ENCODE measurements at places on chromosomes 11 and 22.
A peak's percentile ranks its signal among the peaks of the same experiment; 100 is the strongest.

DNA sequence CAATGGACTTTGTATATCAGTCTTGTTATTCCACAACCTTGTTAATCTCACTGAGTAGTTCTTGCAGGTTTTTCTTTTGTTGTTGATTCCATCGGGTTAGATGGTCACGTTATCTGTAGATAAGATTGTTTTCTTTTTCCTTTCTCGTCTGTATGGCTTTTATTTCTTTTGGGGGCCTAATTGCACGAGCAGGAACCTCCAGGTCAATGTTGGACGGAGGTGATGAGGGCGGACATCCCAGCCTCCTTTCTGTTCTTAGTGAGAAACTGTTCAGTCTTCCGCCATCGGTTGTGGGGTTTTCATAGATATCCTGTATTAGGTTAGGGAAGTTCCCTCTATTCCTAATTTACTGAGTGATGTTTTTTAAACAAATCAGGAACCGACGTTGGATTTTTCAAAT, 4.8 kb upstream of the PRR33 start:
- no peak for DNase-seq

- DNase-seq = no peak
These were observed 478.3 kb upstream of the ISX start for GRCh38 chr22:34587357-34588356.

DNA sequence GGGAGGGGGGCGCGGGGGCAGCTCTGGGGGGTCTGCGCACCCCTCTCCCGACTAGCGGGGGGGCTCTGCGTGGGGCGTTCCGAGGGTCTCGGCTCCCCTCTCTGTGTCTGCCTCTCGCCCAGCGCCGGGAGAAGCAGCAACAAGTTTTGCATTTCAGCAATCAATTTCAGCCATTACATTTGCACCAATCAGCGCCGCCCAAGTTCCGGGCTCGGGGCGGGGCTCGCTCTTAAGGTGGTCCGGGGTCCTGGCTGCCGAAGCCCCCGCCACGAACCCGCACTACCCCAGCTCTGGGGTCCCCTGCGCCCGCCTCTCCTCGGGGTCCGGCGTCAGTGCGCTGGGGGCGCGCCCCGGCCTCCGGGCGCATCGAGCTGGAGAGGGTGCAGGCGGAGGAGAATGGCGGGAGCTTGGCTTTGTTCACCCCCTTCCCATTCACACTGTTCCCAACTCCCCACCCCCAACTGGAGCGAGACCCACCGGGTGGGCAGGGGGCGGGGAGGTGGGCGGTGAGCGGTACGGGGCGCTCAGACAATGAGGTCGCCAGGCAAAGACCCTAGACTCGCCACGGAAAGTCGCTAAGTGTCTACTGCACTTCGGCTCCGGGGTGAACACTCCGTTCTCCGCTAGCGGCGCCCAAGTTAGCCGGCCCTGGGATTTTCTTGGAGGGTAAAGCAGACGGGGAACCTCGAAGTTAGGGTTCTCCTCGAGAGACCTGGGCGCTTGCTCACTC, at the start of gene MN1:
MN1 (minus strand) TSS at position 141 of the 730 bp plus-strand sequence. CDS start 1,213 bp downstream, outside the sequence.
- peak; percentile 78 for DNase-seq

GRCh38 chr11:10551845-10552352, 10.9 kb upstream of the RNF141 start:
- DNase-seq = no peak

DNA sequence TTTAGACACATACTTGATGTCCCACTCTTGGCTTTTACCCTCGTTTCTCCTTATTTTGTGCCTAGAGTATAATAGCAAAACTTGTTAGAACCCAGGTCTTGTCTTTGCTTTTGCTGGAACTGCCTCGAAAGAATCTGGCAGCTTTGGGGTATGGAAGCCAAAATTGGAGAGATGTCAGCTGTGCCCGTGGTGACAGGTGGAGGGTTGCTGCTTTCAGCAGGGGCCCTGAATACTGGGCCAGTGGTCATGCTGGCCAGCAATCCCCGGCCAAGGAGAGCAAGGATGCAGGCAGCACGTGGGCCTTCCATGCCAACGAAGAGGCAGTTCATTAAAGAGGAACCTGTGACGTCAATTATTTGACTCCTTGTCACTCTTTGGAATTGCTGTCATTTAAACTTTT, 181.1 kb downstream of the HIPK3 start:
- DNase-seq = no peak

DNA sequence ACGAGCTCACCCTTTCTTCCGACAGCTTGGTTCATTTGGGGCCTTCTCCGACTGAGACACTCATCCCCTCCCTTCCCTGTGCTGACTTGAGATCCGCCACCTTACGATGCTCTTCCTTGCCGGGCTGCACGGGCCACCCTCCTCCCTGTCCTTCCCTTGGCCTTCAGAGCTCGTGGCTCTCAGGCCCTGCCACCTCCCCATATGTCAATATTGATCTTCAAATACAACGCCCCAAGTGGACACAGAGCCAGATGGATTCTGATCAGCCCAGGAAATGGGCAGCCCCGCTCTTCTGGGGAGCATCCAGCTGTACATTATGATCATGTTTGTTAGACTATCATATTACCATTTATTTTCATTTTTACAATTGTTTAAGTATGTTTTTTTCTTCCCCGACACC, 812.8 kb downstream of the TBC1D22A start:
- DNase-seq = no peak

DNA sequence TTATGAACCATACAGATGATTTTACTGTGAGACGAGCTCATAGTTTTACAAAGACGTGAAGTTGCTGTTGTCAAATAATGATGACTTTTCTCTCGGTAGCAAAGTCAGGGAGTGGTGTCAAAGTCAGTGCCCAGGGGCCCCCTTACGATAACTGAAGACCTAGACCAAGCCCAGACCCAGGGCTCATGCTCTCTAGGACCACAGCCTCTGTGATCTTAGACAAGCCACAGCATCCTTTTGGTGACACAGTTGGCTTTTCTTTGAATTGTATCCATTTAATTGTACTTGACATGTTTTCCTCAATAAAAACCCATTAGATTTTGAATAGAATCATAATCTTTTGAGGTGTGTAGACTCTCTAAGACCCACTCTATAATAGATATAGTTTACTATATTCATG, 17.9 kb upstream of the POGLUT3 start:
- no peak for DNase-seq

GRCh38 chr11:1470681-1471611, 15.6 kb downstream of the MOB2 start:
- no peak for DNase-seq

DNA sequence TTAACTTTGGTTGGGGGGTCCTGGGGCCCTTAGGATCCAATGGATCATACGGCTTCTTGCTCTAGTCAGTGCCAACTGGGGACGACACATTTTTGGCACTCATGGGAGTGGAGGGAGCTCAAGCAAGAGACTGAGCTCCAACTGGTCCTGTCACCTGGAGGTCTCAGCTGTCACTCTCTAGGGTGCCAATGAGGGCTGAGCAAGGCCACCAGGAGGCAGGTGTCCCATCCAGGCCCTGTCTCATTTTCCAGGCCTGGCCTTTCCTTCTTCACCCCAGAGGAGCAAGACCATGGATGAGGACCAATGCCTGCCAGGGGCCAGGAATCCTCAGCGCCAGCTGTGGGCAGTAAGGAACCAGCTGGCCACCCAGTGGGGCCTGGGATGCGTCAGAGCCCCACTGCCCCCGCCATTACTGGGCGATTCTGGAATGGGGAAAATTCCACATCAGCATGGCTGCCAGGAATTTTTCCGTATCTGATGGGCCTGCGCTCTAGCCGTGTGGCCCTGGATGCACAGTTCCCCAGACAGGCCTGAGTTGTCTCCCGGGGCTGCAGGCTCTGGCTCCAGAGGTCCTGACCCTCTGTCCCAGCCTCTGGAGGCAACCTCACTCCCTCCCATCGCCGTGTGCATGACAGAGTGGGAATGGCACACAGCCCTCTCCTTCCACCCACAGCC, 669 bp upstream of the GAL3ST1 start:
- DNase-seq = no peak

GRCh38 chr11:12741671-12742216, 67.5 kb downstream of the TEAD1 start:
- no peak for DNase-seq

DNA sequence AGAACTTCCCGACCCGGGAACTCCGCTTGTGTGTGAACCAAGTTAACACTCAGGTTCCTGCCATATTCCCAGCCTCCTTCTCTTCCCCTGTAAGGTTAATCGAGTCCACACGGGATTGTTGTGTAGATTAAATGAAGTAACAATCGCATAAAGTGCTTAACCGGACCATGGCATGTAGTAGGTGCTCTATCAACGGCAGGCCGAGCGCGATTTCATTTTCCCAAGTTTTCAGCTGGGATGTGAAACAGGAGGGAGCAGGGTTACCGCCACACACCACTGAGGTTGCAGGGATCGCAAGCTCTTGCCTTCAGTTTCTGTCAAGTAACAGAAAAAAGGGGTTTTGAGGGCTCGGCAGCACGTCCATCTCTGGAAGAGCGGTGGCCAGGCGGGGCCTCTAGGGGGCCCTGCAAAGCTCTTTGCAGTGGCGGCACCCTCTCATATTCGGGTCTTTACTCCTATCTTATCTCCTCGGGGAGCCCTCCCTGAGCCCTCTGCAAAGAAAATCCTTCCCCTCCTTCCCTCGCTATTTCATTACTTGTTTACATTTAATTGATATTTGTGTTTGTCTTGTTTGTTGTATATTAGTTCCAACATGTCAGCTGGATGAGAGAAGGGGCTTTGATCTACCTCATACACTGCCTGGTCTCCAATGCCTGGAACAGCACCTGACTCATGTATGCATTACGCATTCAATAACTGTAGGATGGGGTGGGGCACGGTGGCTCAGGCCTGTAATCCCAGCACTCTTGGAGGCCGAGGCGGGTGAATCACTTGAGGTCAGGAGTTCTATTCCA, 816 bp upstream of the PLEKHA7 start:
- DNase-seq = peak; percentile 66

DNA sequence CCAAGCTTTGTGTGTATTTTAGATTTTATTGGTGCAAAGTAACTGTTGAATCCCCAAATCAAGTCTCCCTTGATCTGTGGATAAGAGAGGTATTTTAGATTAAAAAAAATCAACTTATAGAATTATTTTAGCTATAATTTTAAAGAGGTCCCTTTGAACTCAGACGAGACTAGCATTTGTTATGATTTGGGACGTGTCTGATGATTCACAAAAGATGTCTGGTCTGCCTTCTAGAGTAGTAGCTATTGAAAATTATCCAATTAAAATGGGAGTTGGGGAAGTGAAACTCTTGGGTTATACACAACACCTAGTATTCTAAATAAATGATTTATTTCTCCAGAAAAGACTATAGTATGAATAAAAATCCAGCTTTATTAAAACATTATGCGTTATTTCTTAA, 227.9 kb upstream of the GRIA4 start:
- no peak for DNase-seq

DNA sequence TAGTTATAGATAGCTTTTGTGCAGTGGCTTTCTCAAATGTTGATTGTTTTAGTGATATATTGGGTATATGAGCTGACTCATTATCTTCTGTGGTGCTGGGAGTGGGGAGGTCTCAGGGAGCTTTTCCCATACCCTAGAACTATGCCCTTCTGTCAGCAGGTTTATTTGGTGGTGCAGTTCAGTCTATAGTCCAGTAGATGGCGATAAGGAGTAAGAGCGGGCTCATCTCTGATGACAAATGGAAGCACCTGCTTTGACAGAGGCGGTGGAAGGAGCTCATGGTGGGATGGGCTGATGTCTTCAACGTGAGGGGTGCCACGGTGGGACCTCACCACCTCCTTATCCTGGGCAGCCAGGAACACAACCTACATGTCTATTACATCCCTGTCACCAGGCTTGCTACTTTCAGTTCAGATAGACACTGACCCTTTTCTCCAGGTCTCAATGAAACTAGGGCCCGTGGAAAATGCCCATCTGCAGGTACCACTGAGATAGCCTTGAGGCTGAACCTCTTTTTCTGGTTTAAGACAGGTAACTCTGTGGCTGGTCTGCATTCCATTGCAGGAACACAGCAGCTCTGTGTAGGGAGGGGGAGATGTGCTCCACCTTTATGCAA, 13.0 kb upstream of the OR6A2 start:
- DNase-seq = peak; percentile 34

DNA sequence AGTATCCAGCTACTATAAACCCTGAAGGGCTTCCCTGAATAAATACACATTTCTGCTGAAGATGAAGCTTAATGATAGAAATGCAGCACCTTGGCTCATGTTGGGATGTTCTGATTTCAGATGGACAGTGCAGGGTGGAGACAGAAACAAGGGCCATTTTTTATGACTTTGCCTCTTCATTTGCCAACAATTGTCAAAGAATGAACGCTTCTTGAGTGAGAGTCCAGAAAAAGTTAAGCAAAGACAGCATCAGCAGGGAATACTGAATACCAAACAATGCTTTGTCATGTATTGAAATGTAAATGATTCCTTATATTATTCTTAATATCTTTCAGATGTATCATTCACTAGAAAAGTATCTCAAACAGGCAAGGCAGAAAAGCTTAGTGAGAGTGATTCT, 84.9 kb downstream of the TRPC6 start:
- no peak for DNase-seq

DNA sequence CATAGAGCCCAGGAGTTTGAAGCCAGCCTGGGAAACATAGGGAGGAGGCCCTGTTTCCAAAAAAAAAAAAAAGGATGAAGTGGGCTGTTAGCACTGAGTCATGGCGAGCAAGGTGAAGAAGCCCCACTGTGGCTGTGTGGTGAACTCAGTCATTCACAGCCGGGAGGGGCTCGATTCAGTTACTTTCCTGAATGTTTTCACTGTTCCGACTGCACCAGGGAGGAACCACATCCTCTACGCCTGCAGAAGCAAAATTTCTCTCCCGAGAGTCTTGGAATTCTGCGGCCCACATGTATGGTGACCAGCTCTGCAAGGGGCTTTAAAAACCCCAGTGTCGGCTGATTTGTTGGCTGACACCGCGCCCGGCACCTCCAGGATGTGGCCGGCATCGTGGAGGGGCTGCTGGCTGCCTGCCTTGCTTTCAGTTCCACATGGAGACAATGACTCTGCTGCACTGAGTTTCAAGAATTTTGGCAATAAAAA, 27.8 kb upstream of the GRAMD4 start:
- no peak for DNase-seq

GRCh38 chr11:8225589-8226036, 38.1 kb downstream of the LMO1 start:
- peak; percentile 63 for DNase-seq

- DNase-seq = no peak
These were observed 53.7 kb upstream of the NECTIN1 start for GRCh38 chr11:119782739-119783072.
